ENCODE measurements at places on chromosomes 11 and 22.

- no peak for DNase-seq
Measured at GRCh38 chr22:24337894-24338645, 67.4 kb downstream of the SPECC1L start.

DNA sequence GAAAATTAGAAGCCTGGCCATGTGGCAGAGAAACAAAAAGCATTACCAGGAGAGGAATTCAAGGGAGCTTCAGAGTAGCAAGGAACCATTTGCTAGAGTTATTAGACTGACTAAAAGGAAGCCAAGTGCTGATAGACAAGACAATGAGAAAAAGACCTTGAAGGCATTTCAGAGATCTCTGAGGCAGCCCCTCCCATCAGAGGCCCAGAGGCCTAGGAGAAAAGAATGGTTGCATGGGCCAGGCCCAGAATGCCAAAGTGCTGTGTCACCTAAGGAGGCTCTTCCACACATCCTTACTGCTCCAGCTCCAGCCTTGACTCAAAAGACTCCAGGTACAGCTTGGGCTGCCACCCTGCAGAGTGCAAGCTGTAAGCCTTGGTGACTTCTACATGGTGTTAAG lies 61.8 kb upstream of the POU2AF2 start:
- DNase-seq, result no peak

GRCh38 chr11:120184946-120185705 lies 25.7 kb upstream of the OAF start:
- DNase-seq, result peak; percentile 85

GRCh38 chr11:100820621-100821020 lies 133.5 kb downstream of the ARHGAP42 start:
- DNase-seq, result no peak

GRCh38 chr11:13297917-13298356 lies 20.3 kb downstream of the BMAL1 start:
- DNase-seq, result no peak

DNA sequence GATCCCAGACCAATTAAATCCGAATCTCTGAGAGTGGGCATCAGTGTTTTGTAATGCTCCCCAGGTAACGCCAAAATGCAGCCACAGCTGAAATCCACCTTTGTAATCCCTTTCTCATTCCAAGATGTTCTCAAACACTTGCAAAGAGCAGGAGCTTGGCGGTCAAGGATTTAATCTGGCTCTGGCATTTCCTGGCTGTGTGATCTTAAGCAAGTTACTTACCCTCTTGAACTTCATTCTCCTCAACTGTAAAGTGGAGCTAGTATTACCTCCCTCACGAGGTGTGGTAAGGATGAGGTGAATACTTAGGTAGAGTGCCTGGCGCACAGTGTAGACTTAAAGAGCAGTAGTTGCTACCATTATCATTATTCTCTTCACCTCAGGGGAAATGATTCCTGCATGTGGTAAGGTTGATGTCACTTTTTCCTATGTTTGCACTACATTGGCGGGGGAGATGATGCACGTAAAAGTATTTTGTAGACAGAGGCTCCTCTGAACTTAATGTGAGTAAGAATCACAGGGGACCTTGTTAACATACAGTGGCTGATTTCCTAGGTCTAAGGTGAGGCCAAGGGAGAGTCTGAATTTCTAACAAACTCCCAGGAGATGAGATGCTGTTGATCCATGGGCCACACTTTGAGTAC lies 210.4 kb upstream of the PITPNB start:
- no peak for DNase-seq

DNA sequence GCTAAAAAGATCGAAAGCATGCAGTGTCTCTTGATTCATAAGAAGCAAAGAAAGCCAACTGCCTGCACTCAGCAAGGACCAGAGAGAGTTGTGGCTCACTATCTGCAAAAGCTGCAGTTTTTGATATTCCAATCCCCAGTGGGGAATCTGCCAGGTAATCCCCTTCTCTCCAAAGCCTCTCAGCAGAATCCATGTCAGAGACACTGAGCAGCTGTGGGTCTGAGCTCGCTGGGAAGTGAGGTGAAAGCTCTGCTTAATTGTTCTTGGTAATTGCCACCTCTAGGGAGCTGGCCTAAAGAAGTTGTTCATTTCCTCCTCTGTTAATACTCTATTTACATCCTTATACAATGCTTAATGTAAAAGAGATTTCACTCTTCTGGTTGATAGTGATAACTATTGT lies 261.3 kb upstream of the LRRC4C start:
- DNase-seq, result no peak

- DNase-seq, result peak; percentile 61
Measured at GRCh38 chr11:2305788-2306451, 4.1 kb downstream of the TSPAN32 start.
